ENCODE measurements at places on chromosomes 2 and 18.

DNA sequence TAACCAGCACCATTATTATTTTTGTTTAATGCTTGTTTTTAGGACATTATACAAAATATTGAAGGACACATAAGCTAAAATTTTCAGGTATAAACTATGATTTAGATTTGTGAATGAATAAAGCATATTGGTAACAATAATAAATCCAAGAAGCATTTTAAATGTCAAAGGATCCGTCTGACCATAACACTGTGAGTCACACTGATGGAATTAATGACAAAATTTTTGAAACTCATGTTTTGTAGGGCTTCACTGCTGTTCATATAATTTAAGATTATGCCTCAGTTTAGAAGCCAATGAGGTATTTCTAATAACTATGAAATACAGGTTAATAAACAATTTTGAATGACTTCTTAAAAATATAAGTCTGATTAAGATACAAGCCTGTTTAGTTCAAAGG, 124.6 kb downstream of the TMEFF2 start:
- no peak for DNase-seq

GRCh38 chr2:99861376-99861760, 281.0 kb downstream of the AFF3 start:
- no peak for DNase-seq

- DNase-seq: no peak
Observed at GRCh38 chr18:63195326-63196159, 124.0 kb downstream of the BCL2 start.

GRCh38 chr2:65129286-65129825, 550 bp downstream of the RAB1A start:
- no peak for DNase-seq

DNA sequence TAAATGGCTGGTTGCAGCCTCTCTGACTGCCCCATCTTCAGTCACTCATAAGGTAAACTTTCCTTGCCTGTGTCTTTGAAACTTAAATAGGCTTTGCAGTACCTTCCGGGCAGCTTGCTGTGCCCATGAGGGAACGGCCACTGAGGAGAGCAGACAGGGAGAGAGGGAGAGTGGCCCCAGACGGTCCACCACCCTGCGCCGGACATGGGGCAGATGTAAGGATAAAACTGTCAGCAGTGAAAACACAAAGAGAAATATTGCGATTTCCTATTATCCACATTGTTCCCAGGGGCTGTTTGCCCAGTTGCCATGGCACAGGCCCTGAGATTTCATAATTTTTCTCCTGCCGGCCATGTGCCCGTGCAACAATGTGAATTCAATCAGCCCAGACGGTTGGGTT, 265.9 kb upstream of the SALL3 start:
- no peak for DNase-seq

- no peak for DNase-seq
Observed at GRCh38 chr2:175539122-175539521, 357.6 kb upstream of the ATP5MC3 start.

DNA sequence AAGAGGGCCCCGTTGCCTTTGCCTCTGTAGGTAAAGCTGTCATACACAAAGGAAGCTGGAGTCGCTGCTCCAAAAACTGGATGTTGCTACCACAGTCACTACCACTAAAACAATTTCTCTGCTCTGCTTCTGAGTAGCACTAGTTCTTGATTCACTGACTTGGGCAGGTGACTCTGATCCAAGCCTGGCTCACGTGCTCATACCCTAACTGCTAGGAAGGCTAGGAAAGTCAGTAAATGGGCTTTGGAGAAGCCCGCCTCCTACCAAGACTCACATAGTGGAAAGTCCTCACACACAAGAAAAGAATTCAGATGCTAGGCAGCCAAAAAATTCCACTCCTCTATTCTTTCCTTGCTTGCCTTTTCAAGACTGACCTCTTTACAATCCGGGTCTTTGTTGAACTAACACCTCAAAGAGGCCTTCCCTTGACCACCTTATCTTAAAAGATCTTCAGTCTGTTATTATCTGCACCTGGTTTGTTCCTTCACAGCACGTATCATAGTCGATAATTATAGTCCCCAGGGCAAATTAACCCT, 11.4 kb upstream of the DYNC1I2 start:
- DNase-seq: no peak

DNA sequence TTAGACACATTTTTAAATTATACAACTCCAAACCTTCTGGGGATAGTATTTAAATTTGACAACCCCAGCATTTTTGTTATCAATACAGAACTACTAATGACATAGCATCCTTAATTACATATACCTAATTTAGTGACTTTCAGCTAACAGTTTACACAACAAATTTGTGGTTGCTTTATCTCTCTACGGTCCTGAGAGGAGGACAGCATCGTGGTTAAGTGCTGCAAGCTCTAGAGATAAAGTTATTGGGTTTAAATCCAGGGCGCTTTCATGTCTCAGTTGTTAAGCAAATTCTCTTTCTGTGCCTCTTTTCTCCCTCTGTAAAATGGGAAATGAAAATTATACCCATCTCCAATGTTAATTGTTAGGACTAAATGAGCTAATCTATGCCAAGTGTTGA, 129.3 kb downstream of the METTL4 start:
- DNase-seq: no peak

DNA sequence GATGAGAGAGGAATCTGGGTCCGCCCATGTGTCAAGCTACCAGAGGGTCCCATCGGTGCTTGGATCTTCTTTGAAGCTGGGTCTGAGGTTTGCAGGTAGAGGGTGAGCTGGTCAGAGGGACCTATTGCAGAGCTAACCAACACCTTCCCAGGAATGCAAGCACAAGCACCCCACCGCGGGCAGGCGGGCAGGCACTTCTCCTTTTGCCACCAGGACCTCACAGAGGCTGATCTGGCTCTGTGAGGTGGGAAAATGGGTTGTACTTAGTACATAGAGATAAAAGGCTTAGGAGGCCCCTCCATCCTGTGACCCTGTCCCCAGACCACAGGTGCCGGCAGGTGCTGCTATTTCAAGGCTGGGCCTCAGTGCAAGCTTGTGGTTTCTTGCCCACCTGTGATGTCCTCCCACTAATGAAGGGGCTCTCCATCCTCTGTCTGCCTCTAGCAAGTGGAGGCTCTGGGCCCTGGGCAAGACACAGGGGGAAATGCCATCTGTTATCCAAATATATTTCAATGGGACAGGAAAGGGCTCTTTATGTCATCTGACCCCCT, 31.4 kb upstream of the IL37 start:
- no peak for DNase-seq

GRCh38 chr2:240782886-240783818, 36.9 kb downstream of the KIF1A start:
- DNase-seq: no peak

- DNase-seq: no peak
Observed at GRCh38 chr2:160484859-160485520, 8.6 kb downstream of the RBMS1 start.

- DNase-seq: no peak
Observed at GRCh38 chr2:37468170-37468569, 123.7 kb downstream of the QPCT start.

DNA sequence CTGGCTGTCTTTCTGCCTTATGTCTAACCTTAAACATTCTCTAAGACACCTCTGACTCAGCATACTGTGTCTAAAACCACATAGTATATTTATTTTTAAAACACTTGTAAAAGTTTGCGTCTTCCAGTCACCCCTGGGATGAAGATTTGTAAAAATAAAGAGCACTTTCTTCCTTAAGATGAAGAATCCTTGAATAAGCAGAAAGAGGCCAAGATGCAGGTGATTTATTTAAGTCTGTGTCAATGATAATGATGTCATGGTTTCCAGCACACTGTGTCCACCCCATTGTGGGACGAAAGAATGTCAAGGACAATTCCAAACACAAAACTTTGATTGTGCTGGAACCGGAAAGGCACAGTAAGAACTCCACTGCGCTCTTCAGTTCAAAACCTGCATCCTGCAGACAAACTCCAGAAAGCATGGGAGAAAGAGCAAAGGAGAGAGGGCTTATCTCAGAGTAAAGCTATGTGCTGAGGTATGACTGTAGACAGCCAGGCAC, 92.9 kb downstream of the ZEB2 start:
- no peak for DNase-seq

DNA sequence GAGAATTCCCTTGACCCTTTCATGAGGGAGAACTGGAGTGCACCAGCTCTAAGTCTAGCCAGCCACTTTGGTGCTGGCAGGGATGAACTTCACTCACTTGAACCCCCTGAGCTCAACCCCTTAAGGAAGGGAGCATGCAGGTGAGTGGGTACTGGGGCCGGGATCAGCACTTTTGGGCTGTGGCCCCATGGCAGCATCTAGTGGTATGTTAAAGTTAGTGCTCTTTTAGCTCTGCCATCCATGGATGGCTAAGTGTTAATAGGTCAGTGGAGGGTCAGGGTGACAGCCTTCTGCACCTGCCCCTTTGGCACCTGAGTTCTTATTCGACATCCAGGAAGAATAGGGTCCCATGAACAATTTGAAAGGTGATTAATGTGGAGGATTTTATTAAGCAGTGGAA, 689.0 kb upstream of the FSHR start:
- no peak for DNase-seq

- no peak for DNase-seq
Observed at GRCh38 chr2:103285354-103285753, 523.5 kb downstream of the TMEM182 start.

DNA sequence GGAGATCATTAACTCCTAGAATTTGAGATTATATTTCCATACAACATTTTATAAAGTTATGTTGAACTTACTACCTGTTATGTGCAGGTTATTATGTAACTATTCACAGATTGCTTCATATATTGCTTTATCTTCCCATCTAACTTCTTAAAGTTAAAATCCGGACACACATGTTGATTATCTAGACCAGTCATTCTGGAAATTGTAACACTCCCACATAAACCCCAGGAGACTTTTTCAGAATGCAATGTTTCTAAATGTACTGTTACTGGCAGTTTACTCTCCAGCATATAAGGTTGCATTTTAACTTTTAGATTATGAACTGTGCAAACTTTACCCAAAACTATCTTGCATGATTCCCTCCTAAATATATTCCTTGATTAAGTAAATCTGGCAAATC, 70.5 kb upstream of the FAM117B start:
- DNase-seq: no peak

DNA sequence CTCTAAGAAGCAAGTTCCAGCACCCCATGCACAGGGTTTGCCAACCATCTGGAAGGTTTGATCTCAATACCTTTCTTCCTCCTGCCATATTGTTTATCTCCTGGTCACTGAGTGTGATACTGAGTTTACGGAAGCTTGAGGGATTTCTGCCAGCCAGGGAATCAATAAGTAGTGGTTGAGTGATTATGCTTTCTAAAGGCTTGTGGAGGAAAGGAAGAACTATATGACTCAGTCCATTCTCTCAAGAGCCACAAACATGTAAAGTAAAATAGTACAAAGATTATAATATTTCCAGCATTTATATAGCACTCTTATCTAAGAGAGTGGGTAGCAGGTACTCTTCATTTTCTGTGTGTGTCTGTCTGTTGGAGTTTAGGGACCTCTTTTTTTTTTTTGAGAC, 49.2 kb downstream of the SLC4A3 start:
- no peak for DNase-seq

- DNase-seq: no peak
Observed at GRCh38 chr2:206232287-206233035, 42.0 kb upstream of the ZDBF2 start.

Data from A549 (cell line).